ENCODE measurements at places on chromosomes 7 and 10.

DNA sequence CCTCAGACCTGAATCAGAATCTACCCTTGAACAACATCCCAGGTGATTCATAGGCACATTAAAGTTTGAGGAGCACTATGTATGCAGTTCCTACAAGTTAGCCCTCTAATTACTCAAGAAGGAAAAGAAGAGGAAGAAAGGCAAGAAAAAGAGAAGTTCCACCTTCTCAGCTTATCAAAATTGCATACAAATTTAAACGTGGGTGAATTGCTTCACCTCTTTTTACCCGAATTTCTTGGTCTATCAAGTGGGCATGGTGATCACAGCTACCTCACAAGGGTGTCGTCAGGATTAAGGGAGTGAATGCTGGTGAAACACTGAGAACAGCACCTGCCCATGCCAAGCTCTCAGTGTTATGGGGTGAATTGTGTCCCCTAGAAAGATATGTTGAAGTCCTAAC lies 43.8 kb upstream of the PAPSS2 start:
- DNase-seq = no peak

DNA sequence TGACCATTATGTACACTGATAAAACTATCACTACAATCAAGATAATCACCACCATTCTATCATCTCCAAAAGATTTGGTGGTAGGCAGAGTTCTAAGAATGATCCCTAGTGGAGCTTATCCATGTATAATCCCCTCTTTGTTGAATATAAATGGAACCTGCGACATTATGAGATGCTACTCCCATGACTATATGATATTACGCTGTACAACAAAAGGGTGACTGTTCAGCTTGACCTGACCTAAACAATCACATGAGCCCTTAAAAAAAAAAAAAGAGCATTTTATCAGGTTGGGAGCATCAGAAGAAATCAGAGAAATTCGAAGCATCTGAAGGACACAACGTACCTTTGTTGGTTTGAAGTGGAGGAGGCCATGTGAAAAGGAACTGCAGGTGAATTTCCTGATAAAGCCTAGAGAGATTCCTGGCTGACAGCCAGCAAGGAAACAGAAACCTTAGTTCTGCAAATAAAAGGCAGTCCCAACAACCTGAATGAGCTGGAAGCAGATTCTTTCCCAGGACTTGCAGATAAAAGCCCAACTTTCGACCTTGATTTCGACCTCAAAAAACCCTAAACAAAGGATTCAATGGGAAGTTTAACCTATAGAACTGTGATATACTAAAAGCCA lies 270.7 kb downstream of the ADRA2A start:
- DNase-seq = no peak

- no peak for DNase-seq
Measured at GRCh38 chr7:76281706-76282343, 20.6 kb upstream of the HSPB1 start.

DNA sequence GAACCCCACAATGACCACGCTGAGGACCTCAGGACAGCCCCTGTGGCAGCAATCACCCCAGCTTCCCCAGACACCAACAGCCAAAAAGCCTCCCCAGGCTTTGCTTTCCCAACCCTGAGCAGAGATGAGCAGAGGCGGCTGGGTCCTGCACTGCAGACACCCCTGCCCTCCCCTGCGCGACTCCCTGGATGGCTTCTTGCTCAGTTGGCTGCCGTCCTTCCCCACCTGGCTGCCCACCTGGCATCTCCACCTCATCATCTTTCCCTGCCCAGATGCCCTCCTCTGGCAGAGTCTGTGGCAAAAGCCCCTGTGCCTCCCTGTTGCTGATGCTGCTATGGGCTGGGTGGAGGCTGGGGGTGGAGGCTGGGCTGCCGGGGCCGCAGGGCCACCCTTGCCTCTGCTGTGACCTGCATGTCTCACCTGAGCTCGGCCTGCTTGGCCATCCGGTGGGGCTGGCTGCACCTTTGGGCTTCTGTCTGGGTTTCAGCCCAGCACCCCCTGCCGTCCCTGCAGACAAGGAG lies 567.7 kb downstream of the TCERG1L start:
- DNase-seq = no peak

DNA sequence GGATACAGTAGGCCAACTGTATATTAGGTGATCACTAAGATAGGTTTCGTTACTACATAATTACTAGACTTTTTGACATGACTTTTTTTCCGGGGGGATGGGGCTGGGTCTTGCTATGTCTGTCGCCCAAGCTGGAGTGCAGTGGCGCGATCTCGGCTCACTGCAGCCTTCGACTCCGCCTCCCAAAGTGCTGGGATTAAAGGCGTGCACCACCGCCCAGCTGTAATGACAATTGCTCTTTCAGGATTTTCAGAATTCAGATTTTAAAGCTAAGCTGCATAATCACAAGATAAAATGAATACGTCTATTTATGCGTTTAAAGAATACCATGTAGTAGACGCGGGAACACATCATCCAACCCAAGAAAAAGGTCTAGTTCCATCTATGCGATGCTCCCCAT lies 982 bp downstream of the IDI1 start:
- DNase-seq = no peak

GRCh38 chr10:102312683-102313082 lies 67.4 kb downstream of the GBF1 start:
- DNase-seq = no peak

- no peak for DNase-seq
Measured at GRCh38 chr7:150788474-150789269, 11.5 kb downstream of the TMEM176B start.

DNA sequence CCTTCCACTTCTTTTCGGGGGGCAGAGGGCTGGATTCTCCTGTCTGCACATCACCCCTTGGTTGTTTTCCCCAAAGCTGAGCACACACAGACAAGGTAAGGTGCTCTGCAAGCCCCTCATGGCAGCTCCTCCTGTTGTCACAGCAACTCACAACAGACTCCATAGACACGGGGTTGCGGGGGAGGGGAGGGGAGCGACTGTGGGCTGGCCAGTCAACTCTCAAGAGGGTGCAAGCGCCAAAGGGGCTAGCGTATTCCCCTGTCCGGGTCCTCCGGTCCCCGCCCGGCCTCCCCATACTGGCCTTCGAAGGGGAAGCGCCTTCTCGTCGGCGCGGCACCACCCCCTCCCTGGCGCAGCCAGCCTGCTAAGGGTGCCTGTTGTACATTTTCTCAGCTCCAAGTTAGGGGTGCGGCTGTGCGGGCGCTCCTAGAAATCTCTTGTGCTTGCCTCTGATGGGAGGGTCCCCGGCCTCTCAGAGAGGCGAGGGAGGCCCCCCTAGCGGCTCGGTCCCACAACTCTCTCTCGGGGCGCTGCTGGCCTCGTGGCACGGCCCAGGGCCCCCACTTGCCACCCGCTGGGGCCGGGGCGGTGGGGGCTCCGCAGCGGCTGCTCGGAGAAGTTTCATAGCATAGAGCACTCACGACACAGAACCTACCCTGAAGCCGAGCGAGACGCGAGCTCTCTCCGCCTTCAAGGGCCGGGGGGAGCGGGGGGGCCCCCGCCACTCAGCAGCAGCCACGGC lies 498 bp downstream of the RHOBTB1 start:
- no peak for DNase-seq

GRCh38 chr10:74150204-74150989 lies at the start of gene AP3M1:
TSS of gene AP3M1 (minus strand) at chr10:74150828. CDS start at chr10:74138379, 12,449 bp downstream.
- no peak for DNase-seq

- DNase-seq = no peak
Measured at GRCh38 chr10:79148452-79149344, 79.9 kb downstream of the ZMIZ1 start.

DNA sequence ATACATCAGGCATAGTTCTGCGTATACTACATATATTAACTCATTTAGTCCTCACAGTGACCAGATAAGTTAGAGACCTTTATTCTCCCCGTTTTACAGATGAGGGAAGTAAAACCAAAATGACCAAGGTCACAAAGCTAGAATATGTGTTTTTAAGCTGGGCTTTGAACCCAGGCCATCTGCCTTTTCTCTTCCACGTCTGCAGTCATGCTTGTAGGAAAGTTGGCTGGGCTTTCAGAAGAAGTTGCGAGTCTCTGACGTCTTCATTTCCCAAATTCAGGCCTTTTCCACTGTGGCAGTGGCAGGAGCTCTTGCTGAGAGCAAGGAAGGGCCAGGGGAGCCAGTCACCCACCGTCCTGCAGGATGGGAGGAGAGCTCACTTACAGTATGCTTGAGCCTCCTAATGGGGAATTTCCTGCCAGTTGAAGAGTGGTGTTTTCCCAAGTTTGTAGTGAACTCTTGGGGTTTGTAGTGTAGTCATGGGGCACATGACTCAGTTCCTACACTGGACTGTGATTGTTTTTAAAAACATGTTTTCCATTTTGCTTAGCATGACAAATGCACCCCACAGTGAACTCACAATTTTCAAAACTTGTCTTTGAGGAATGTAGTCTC lies 34.2 kb downstream of the CYP17A1 start:
- DNase-seq = peak; percentile 38

DNA sequence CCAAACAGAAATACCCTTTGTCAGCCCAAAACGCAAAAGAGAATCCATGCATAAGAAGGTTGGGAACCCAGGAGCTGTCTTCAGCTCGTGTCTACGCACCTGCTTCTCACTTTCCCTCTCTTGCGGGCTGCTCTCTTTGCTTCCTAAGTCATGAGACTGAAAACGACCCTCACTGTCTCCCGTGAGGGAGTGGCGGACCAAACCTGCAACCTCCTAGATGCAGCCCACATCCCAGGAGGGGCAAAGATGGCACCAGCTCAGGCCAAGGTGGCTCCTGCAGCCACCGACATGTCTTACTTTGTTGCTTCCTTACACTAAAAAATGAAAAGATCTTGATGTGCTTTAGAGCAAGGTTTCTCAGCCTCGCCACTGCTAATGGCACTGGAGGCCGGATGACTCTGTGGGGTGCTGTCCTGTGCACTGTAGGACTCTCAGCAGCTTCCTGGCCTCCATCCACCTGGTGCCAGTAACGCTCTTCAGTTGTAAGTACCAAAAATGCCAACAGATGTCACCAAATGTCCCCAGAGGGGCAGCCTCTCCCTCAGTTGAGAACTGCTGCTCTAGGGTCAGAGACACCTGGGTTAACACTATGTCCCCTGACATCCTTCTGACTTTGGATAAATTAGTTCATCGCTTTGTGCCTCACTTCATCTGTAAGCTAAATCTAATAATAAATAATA lies 179.8 kb upstream of the PFKP start:
- no peak for DNase-seq

- DNase-seq = no peak
Measured at GRCh38 chr10:124748953-124749645, 4.9 kb upstream of the FAM53B start.

DNA sequence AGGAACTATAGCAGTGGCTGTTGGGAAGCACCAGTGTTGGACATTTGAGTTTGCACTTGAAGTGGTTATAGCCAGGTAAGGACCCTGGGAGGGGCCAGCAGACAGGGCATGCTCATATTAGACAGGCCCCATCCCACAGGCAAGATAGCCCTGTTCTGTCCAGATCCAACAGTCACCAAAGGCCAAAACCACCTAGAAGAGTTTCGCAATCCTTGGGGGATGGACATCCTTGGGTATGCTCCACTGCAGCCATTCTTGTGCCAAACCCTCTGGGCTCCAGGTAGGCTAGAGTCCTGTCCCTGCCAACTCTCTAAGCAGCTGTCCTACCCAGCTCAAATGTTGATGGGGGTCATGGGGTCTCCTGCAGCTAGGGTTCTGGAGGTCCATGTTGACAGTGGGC lies 76.8 kb downstream of the TMEM26 start:
- no peak for DNase-seq

DNA sequence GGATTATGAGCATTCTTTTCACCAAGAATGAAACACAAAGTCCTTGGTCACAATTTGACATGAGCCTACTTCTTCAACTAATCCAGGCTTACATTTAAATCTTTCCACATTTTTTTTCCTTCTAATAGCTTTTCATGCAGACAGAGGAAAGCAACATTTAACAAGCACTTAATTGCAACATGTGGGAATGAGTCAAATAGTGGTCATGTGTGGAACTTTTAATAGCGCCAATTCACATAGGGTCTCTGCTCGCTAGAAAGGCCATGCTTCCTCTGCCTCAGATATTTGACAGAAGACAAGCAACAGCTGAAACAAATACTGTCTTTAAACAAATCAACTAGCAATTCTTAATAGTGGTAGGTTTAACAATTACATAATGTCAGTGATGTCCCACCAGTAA lies 285.9 kb upstream of the ETV1 start:
- DNase-seq = no peak

- no peak for DNase-seq
Measured at GRCh38 chr7:140310337-140311002, 87.9 kb downstream of the SLC37A3 start.

DNA sequence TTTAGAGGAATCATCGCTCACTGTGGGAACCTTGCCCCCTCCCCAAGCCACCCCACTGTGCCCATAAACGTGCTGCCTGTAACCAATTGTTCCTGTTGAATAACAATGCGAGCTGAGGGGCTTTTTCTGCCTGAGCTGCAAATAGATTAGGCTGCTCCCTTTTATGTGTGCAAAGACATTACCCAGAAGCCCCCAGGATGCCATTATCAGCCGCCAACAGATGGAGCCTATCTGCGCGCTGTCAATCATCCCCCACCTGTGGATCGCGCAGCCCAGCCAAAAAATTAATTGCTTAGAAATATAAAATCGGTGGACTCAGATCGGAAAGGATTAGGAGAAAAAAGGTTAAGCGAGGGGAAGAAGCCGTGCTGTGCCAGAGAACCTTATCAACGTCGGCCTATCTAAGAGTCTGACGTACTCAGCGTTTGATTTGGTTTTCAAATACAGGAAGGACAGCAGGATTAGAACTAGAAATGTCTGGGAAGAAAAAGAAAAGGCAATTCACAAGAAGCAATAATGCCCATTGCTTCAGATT lies 167.3 kb upstream of the MYO3A start:
- DNase-seq = no peak

DNA sequence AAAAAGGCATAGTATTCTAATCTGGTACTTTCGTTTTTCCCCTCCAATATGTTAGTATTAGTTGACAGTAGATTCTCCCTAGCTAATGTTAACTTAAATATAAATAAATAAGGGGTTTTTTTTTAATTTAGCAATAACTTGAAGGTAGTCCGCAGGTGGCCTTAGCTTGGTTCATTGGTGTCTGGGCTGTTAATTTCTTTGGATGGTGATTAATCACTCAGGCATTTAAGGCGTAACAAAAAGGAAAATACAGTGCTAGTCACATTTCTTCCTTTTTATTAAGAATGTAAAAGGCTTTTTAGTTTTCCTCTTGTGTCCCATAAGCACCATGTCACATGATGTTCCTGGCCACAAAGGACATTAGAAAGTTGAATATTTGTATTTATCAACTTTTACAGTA lies 161.0 kb upstream of the POT1 start:
- no peak for DNase-seq

DNA sequence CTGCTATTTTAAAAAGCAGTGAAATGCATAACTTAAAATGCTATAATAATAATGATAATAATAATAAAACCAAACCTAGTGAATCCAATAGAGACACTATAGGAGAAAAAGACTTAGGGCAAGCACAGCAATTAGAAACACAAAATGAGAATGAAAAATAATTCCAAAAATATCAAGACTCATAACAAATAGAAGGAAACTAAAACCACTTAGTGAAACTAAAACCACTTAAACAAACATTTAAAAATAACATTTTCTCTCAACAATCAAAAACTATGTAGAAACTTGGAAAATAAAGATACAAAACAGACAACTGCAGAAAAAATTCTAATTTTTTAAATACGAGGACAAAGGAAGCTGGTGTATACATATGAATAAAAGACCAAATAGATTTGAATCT lies 655.2 kb upstream of the NRG3 start:
- DNase-seq = no peak
